ENCODE measurements at places on chromosomes 6 and 20.

DNA sequence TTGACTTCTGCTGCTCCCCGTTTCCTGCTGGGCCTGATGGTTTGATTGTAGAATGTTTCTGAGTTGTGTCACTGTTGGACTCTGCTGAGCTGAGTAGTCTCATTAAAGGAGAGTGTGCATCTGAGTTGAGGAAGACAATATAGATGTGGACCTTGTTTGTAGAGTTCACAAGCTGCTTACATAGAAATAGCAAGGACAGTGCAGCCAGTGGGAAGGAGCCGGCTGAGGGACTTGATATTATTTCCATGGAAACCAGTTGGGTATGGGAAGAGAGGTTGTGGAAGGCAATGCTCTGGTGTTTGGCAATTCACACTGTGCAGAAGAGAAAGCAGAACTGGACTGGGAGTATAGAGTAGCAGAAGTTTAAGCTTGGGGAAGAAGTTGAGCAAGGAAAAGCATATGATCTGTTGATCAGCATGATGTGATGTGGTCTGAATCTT lies 14.8 kb downstream of the IGF2R start:
- DNase-seq: no peak

DNA sequence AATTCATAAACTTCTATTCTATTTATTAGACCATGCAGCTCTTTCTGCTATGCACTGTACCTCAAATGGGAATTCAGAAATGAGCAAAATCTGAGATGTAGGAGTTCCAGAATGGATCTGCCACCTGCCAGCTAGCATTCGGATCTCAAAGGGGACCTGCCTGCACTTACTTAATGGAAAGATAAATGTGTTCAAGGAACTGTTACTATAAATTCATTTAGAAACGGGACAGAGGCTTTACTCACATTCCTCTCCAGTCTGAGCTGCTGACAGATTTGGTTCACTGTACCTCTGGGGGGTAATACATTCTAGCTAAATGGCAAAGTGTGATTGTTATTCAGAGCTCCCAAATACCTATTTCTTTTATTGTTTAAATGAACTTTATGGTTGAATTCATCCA lies 384.1 kb downstream of the GRIK2 start:
- peak; percentile 10 for DNase-seq

GRCh38 chr6:56364431-56364826 lies 117.0 kb upstream of the COL21A1 start:
- DNase-seq: no peak

DNA sequence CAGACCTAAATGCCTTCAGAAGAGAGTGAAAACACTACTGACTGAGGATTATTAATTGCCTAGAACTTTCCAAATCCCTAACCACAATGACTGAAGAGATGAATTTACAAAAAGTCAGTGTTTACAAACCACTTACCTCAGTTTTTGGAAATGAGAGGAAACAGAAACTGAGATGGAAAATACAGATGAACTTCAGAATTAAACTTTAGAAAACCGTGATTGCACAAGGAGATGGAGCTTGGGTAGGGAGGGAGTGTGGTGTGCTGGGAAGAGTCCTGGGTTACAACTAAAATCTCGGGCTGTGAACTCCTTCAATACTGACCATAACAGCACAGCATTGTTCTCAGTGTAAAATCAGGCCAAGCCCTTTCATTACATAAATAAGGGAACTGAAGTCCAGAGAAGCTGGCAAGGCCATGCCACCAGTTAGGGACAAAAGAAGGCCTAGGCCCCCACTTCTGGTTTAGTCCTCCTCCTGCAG lies 4.0 kb downstream of the ELMO2 start:
- DNase-seq: peak; percentile 37

DNA sequence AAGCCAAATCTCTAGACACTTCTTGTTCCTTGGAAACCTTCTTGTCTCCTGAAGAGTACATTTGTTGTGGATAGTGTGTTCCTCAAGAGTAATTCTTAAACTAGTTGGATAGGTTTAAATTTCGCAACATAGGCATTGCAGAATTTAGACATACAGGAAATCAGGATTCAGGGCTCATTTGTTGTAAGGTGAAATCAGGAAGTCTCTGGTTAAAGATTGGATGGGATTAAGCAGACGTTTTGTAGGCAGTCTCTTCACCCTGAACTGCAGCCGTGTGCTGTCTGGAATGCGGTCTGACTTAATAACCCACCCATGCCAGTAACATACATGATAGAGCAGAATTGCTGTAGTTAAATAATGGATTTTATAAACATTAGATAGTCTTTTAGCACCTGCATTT lies 21.7 kb downstream of the HIVEP1 start:
- peak; percentile 55 for DNase-seq

GRCh38 chr20:16844406-16844805 lies 96.2 kb downstream of the OTOR start:
- no peak for DNase-seq

GRCh38 chr6:6251555-6252280 lies 68.7 kb downstream of the F13A1 start:
- DNase-seq: peak; percentile 64
